ENCODE measurements at places on chromosomes 6 and 20. TPM values are rescaled to one million over a fixed set of nuclear protein-coding genes. Genes with fewer than 3 reads are reported as not detected.

GRCh38 chr6:83462524-83462923 is 31.7 kb upstream of the ME1 start:
- no peak for DNase-seq

DNA sequence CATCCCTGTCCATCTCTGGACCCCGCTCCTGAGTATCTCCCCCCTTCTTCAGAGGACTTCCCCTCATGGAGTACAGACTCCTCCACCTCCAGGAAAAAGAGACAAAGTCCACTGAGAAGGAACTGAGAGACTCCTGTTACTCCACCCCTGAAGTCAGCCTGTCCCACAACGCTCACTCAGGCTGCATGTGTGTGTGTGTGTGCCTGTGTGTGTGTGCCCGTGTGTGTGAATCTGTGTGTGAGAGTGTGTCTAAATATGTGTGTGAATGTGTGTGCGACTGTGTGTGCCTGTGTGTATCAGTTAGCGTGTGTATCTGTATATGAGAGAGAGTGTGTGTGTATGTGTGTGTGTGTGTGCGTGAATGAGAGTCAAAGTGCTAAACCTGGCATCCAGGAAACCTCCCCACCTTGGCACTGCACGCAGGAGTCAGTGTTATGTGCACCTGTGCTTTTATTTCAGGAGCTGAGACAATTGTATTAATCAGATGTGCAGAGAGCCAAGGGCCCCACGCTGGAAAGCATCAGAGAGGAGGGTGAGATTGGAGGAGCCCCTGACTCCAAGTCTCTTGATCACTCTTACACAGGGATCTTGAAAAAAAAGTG is 39.0 kb downstream of the HLA-A start:
- no peak for DNase-seq

The CTAGE9 gene
- total RNA-seq: not detected

- DNase-seq: no peak
Observed at GRCh38 chr6:109655761-109656262, 35.2 kb downstream of the AK9 start.

- DNase-seq: no peak
Observed at GRCh38 chr6:133978896-133979240, 25.8 kb downstream of the TBPL1 start.

The ACOT8 gene
- 23.7 TPM for total RNA-seq

The EFCAB8 gene
- 0.07 TPM for total RNA-seq

DNA sequence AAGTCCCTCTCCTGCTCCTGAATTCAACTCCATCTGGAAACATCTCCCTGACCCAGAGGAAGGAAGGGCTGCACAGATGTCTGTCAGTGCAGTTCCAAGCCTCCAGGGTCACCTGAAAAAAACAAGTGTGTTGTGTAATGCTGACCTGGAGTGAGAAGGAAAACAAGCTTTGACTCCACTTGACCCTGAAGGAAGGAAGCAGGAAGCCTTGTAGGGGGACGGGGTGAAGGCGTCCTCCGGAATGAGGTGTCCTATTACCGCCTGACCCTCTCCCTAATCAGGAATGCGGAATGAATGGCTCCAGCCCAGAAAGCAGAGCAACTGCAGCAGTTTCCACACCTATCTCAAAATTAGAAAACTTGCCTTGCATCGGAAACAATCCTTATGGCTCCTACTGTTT is 13.9 kb upstream of the ADGRF5 start:
- peak; percentile 81 for DNase-seq

- no peak for DNase-seq
Observed at GRCh38 chr6:967701-968100, 274.8 kb upstream of the EXOC2 start.

- DNase-seq: no peak
Observed at GRCh38 chr6:34391786-34392496, 528 bp downstream of the NUDT3 start.

The PKHD1 gene
- not detected for total RNA-seq

DNA sequence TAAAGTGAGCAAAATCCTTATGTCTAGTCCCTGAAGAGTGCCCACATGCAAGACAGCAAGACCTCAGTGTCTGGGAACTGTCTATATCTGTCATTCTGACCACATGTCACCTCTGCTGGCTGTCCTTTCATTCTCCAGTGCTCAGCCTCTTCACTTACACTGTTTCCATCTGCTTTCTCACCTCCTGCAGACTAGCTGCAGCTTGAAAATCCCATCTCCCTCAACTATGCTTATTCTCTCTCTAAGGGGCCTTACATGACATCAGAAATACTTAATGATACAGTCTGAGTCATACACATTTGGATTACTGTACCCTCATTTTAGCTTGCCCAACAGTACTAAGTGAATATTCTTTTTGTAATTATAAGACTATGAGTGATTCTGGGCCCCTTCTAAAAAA is 587.8 kb downstream of the EPM2A start:
- no peak for DNase-seq

The SLC12A5 gene
- total RNA-seq: 0.07 TPM

The EYA2 gene
- total RNA-seq: not detected

DNA sequence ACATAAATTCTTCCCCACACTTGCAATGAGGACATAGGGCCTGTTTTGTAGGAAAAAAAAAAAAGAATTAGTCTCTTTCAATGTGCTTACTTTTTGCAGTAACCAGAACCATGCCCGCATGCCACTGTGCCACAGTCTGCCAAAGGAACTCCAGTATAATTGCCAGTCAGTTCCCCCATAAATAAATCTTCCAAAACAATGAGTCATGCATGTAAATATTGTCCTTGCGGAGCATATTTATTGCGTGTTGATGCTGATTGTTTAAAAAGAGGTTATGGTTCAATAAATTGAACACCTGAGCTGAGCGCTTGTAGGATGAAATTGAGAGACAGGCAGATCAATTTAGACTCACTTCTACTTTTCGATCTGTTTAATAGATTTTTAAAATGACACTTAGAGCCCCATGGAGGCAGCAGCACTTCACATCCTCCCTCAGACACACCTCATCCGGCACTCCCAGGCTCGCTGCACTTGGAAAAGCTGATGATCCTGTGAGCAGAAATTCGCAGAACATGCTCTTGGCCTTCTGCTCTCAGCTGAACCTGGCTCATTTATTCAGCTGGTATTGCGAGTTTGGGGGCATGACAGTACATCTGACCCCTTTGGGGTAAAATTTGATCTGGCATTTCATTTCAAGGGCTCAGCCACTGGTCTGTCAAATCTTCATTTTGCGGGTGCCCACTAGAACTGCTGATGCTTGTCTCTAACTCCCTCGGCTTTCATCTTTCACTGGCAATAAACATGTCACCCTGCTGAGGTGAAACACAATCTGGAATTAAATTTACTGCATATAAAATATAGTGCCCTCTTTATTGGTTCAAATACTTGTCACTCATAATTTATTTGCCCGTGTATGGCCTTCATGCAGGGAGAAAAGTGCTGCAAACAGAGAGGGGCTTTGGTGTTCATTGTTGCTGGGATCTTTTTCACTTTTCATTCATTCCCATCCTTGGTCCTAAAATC is 371.1 kb upstream of the POU3F2 start:
- DNase-seq: no peak

DNA sequence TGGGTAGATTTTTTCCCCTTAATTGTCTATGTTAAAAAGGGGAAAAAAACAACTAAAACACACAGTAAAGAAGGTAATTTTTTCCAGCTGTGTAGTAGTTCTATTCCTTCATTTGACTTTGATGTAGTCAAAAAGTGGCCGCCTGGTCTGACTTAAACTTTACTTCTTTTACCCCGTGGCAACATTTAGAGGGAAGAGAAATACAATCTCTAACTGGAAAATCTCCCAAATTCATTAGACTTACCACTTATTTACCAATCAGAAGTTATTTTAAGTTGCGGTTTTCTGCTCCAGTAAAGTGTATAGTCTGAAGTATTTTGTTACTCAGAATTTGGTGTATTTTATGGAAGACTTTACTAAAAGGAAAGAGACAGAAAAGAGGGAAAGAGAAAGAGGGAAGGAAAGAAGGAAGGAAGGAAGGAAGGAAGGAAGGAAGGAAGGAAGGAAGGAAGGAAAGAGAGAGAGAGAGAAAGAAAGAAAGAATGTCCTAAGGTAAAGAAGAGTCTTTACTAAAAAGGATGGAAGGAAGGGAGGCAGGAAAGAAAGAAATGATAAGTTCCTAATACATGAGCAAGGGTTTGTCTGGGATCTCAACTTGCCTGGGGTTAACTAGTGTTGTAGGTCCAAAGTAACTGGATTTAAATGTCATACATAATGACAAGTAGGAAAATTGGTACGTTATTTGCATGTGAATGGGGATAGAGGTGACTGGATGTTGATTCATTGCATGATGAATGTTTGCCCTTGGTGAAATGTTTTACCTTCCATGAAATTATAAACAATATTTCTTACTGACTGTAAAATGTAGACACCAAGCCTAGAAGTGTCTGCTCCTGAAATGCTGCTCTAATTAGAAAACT is 135.1 kb downstream of the SAMD5 start:
- DNase-seq: no peak

DNA sequence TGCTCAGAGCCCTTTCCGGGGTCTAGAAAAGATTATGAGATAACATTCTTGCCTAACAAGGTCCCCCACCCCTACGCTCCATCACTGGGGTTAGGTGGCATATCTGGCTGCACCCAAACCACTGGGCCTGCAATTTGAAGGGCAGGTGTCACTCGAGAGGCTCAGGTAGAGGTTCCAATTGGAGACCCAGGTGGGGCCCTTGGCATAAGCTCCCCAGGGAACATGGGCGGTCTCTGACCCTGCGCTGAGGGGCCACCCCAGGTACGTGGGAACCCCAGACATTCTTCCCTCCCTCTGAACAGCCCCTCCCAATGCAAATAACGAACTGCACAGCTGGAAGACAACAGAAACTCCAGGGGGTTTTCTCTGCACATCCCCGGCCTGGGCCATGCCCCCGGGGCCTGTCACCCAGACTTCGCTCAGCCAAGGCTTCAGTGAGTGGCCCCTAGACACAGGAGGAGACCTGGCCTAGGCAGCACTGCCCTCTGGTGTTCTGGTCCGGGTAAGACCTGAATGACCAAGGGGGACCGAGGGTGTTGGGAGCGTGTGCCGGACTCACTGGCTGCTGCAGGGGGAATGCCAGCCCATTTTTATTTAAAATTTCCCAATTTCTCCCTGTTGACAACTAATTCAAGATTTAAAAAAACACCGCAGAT is 47.5 kb downstream of the DSTN start:
- DNase-seq: no peak

The IBTK gene
- 41.8 TPM for total RNA-seq

GRCh38 chr6:143901885-143902750 is 37.8 kb downstream of the ZC2HC1B start:
- no peak for DNase-seq

DNA sequence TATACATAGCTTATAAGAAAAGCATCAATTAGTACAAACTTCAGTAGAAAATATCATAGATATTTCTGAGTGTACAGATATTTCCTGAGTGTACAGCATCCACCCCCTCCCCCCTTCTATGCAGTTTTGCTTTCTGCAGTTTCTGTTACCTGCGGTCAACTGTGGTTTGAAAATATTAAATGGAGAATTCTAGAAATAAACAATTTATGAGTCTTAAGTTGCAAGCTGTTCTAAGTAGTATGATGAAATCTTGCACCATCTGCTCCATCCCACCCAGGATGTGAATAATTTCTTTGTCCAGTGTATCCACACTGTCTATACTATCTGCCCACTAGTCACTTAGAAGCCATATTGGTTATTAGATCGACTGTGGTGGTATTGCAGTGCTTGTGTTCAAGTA is 15.8 kb upstream of the GPR63 start:
- DNase-seq: no peak

DNA sequence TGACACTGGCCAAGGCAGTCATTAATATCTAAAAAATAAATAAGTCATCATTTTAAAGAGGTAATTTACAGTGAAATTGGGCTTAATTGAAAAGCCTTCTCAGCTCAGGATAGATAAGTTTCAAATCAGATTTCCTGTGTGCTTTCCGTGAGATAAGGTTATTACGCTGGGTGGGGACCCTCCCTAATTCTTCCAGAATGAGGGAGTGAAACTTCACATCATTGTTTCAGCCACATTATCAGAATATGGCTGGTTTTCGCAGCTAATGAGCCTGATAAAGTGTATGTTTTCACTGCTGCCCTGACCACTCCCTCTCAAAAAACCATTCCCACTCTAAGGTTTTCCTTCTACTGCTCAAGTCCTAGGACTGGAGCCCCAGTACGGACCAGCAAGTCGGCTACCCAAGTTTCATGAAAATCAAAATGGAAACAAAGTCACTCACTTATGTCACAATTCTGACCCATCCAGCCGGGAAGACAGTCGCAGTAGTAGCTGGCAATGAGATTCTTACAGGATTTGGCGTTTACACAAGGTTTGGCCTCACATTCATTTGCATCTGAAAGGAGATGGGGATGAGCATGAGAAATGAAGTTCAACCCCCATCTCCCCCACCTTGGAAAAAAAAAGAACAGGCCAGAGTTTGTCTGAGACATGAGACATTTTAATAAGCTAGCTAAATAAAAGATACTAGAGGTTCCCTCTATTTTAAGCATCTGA is 24.6 kb downstream of the JAG1 start:
- no peak for DNase-seq

The SLC35D3 gene
- not detected for total RNA-seq

GRCh38 chr20:43710370-43711044 is 16.3 kb downstream of the GTSF1L start:
- no peak for DNase-seq

The RIMS1 gene
- 0.67 TPM for total RNA-seq

DNA sequence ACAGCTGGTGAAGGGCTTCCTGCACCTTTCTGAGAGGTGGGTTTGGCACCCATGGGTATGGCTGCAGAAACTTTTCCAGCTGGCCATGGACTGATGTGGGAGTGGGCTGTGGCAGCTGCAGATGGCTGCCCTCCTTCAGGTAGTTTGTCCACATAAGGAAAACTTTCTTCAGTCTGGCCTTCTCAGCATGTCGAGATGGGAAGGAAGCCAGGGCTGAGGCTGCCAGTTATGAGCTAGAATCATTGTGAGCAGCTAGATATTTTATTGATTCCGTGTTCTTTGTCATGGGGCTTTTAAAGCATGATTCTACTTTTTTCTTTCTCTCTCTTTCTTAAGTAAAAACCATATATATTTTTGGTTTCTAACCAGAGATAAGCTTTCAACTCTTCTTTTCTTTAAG is 16.6 kb downstream of the NKX2-4 start:
- no peak for DNase-seq

The OTOR gene
- not detected for total RNA-seq

DNA sequence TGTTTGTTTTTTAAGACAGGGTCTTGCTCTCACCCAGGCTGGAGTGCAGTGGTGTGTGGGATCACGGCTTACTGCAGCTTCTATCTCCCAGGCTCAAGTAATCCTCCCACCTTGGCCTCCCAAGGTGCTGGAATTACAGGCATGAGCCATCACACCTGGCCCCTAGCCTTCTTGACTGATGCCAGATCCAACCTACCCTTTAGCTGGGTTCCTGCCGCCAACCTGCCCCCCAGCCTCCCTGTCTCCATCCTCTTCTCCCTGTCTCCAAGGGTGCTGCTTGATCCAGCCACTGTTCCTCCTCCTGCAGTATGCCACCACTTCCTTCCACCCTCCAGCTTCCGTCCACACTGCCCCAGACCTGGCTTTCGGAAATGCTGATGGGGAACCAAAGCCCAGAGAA is 3.2 kb upstream of the C20orf144 start:
- DNase-seq: no peak

GRCh38 chr6:57423468-57423867 is 106.0 kb downstream of the PRIM2 start:
- DNase-seq: no peak

All from pulmonary artery endothelial cell (primary cell).